ENCODE measurements at places on chromosomes 4 and X.

GRCh38 chr4:158169506-158169905, 3.3 kb downstream of the GASK1B start:
- no peak for DNase-seq

DNA sequence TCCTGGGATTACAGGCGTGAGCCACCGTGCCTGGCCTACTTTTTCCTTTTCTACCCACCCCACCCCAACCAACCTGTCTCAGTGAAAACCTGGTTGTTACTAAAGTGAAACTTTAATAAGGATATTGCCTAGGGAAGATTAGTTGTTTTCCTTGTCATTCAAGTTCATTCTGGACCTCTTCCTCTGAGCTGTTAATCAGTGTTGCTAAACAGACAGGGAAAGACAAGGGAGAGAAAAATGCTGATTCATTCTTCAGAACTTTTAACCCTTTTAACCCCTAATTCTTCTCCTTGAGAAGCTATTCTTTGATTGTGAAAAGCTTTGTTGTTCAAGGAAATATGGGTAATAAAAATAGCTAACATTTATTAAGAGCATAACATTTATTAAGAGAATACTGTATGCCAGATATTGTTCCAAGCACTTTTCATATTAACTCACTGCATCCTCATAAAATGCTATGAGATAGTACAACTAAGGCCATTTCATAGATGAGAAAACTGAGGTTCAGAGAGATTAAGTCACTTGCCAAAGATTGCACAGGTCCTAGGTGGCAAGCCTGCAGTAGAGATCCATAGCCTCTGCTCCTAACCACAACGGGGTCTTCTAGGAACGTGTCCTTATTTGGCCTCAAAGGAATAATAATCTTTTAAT, 34.8 kb downstream of the OSTC start:
- DNase-seq: no peak

- DNase-seq: no peak
Observed at GRCh38 chr4:41466249-41466648, 71.7 kb upstream of the LIMCH1 start.

GRCh38 chrX:16578218-16578617, 71.7 kb upstream of the S100G start:
- DNase-seq: no peak

DNA sequence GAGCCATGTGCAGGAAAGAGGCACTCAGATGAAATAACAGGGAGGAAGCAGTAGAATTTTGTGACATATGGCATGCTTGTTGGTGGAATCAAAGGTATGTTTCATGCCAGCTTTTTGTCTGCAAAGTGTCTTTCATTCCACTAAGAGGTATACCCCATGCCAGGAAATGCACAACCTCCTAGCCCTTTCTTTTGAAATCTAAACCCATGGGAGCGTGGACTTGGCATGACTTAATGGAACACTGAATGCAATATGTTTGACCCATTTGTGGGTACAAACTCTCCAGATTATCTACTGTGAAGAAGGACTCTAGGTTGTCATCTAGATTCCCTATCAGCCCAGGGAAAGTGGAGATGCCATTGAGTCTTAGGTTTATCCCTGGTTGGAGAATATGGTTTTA, 338.3 kb upstream of the TEX13C start:
- no peak for DNase-seq

DNA sequence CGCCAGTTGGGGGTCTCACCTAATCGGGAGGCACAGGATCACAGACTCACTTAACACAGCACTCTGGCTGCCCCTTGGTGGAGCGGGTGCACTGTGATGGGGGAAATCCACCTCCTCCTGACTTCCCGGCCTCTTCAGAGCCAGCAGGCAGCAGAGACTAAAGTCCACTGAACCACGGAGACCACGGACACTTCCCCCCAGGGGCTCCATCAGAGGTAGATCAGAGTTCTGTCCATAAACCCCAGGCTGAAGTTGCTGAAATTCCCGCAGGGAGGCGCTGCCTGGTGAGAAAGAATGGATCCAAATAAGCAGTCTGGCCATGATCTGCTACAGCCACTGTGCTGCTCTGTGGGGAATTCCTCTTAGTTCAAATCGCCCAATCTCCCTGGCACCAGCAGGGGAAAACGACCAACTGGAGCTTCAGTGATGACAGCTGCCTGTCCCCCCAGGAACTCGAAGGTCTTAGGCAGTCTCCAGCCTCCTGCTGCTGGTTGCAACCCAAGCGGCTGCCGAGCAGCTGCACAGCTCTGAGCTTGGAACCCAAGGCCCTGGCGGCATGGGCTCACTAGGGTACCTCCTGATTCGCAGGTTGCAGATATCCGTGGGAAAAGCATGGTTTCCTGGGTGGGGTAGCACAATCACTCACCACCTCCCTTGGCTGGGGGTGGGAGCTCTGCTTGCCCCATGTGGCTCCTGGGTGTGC, 106.9 kb upstream of the DCAF12L2 start:
- DNase-seq: no peak

GRCh38 chrX:1466971-1467561, 14.4 kb upstream of the ASMTL start:
- no peak for DNase-seq

GRCh38 chr4:159206427-159206871, 103.6 kb downstream of the RAPGEF2 start:
- no peak for DNase-seq

DNA sequence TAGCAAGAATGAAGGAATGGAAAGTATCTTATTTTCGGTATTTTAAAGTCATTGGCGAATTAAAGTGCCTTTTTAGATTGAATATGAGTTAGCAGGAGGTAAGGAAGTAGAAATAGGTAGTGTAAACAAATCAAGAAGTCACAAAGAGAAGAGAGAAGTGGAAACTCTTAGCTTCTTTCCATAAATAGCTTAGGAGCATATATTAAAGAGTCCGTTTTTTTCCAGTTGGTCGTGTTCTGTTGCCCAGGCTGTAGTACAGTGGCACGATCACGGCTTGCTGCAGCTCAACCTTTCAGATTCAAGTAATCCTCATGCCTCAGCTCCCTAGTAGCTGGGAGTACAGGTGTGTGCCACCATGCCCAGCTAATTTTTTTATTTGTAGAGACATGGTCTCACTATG, 56.4 kb downstream of the UBE2K start:
- no peak for DNase-seq

- no peak for DNase-seq
Observed at GRCh38 chr4:170007113-170007512, 19.1 kb downstream of the MFAP3L start.

- no peak for DNase-seq
Observed at GRCh38 chr4:76277667-76278066, 26.1 kb downstream of the FAM47E start.

DNA sequence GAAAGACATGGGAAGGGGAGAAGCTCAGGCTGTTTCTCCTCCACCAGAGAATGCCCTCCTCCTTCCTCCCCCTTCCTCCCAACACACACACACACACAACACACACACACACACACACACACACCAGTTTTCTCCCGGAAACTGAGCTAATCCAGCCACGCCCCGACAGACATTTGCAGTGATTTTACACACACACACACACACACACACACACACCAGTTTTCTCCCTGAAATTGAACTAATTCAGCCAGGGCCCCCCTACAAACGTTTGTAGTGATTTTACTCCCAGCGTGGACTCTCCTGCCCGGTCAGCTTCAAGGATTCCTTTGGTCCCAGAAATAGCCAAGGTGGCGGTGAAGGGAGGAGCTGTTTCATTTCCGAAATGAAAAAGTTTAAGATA, 32.9 kb upstream of the STX18 start:
- DNase-seq: peak; percentile 54

DNA sequence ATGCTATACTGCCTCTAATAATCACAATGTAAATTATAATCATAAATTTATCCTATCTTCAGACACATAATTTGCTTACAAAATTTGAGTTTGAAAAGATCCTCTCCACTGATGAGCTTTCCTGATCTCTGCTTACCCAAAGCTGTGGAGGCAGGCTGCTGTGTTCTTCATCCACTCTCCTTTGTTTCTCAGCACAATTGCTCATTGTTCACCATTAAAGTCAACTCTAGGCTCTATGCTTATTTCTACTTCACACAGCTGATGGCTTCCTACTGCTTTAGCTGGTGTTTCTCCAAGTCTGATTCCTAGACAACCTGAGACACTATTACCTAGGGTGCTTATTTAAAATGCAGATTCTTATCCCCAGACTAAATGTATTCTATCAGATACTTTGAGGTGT, 319.7 kb downstream of the PCDH18 start:
- DNase-seq: no peak

GRCh38 chr4:123874063-123874462, 477.5 kb downstream of the SPRY1 start:
- DNase-seq: no peak

DNA sequence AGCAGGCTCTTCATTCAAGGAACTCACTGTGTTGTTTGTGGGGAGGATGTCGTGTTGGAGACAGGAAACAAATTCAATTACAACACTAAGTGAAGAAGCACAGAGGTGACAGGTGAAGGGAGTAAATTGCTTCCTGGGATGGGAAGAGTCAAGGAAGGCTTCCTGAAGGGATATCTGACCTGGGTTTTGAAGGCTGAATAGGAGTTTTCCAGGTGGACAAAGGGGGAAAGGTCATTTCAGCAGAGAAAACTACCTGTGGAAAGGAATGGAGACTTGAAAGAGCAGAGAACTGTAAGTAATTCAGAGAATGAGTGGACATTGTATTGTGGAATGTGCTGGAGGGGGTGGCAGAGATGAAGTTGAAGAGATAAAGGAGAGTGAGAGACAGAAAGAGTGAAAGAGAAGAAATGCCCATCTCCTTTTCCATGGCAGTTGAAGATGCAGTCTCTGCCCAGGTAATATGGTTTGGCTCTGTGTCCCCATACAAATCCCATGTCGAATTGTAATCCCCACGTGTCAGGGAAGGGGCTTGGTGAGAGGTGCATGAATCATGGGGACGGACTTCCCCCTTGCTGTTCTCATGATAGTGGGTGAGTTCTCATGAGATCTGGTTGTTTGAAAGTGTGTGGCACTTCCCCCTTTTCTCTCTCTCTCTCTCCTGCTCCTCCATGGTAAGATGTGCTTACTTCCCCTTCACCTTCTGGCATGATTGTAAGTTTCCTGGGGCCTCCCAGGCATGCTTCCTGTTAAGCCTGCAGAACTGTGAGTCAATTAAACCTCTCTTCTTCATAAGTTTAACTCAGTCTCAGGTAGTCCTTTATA, 205.7 kb upstream of the BCOR start:
- DNase-seq: no peak

GRCh38 chr4:41573502-41574001, 35.6 kb downstream of the LIMCH1 start:
- no peak for DNase-seq

DNA sequence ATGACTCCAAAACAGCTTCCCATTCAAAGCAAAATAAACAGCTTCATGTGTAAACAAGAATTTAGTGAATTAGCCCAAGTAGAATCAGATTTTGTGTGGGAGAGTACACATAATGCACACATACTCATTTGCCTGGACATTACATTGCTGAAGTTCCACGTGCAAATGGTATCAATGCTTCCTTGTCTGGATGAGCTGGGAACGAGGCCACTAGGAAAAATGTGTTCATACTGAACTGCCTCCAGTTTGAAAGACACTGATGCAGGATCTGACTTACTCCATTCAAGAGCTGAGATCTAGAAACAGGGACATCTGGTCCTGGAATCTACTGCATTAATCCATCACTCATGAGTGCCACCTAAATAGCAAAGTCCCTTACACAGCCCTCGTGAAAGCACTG, 228.0 kb downstream of the APBB2 start:
- DNase-seq: no peak

- no peak for DNase-seq
Observed at GRCh38 chr4:158538911-158539310, 17.2 kb downstream of the RXFP1 start.

DNA sequence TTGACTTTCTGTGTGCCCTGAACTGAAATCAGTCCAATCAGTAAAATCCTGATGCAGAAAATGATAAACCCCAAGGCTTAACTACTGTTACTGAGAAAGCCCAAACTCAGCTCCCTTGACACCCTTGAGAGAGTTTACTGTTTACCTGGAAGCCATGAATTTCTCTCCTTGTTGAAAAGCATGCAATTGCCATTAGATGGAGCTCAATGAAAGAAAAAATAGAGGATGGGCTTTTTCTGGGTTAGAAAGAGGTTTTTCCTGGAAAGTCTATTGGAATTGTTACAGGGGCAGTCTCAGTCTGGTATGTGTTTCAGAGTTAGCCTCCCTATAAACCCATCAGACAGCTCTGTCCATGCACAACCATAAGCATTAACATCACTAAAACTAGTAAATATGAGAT, 66.4 kb upstream of the C4orf54 start:
- no peak for DNase-seq

GRCh38 chrX:24285082-24285481, 28.8 kb downstream of the SUPT20HL2 start:
- no peak for DNase-seq

DNA sequence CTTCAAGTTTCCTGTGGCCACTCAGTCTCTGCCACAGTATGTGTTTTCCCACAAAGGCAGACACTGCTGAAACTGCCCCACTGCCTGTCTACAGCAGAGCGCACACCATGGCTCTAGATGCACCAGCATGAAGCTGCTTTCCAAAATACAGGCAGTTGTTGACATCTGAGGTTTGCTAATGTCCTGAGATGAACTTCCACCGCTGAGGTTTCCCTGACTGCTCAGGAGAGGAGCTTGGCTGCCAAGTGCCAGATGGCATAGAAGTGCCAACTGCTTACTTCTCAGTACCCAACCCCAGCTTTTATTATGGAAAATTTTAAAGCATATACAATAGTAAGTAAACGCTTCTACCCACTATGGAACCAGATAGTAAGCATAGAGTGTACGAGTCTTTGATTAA, 61.0 kb upstream of the EXOC1L start:
- DNase-seq: no peak

DNA sequence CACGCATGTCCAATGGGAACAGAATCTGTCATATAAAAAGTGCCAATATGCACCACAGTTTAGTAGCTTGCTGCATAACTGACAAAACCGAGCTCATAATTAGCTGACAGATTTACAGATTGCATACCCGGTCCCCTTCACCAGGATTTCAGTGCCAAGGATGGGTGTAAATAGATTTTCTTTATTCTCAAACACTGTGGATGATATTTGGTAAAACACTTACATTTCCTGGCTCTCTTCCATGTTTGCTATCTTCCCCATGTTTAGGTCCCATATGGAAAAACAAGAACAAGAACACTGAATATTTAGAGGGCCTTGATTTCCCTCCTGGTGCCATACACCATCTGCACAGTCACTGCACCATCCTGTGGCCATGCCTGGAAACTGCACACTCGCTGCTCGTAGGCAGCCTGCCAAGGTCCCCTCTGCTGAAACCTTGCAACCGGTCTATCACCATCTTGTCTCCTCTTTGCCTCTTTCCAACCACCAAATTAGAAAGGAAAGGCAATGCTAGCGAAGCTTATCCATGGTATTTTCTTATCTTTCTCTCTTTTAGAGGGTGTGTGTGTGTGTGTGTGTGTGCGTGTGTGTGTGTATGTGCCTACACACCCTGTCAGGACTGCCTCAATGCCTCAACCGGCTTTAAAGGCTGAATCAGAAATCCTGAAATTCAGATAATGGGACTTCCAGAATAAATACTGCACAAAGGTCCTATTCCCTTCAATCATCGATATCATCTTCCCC, 124.2 kb upstream of the MBNL3 start:
- DNase-seq: peak; percentile 38

GRCh38 chr4:128579154-128579853, 230.2 kb upstream of the JADE1 start:
- no peak for DNase-seq

Measured in iPS-NIHi11 (cell line).